Smooth muscle cell of bladder (primary cell): ENCODE measurements at places on chromosomes 12 and 14. TPM values are rescaled to one million over a fixed set of nuclear protein-coding genes. Genes with fewer than 3 reads are reported as not detected.

The HOXC12 gene
- not detected in 2 replicates for total RNA-seq

The TAS2R43 gene
- total RNA-seq: 1.3 TPM in 1 of 2 replicates, not detected in the other

The ACSS3 gene
- 14.5 and 22.3 TPM in 2 replicates for total RNA-seq

The PLBD1 gene
- total RNA-seq: 1.1 and 3.2 TPM in 2 replicates

The CALM1 gene
- 329 and 411 TPM in 2 replicates for total RNA-seq

The KRT2 gene
- not detected in 2 replicates for total RNA-seq

The SLC17A8 gene
- total RNA-seq: not detected in 2 replicates

The CLEC4E gene
- not detected in 2 replicates for total RNA-seq

The SPPL3 gene
- total RNA-seq: 4.4 and 5.5 TPM in 2 replicates

The HDAC7 gene
- total RNA-seq: 19.6 and 26.7 TPM in 2 replicates

The NINJ2 gene
- total RNA-seq: 1.8 and 3.1 TPM in 2 replicates

The KRT72 gene
- not detected in 2 replicates for total RNA-seq

The MYF5 gene
- not detected in 2 replicates for total RNA-seq

The OR4E2 gene
- not detected in 2 replicates for total RNA-seq

The HCAR3 gene
- not detected in 2 replicates for total RNA-seq

The CBLN3 gene
- 3.3 and 3.4 TPM in 2 replicates for total RNA-seq

The FOXN4 gene
- total RNA-seq: not detected in 2 replicates

The TSPAN11 gene
- 0.18 and 1.1 TPM in 2 replicates for total RNA-seq

The LRRC10 gene
- total RNA-seq: under 0.01 TPM in 1 of 2 replicates, not detected in the other

The MSI1 gene
- not detected in 2 replicates for total RNA-seq

The SIRT4 gene
- total RNA-seq: 1.00 and 2.5 TPM in 2 replicates

The SRSF5 gene
- 98.7 and 132 TPM in 2 replicates for total RNA-seq

The CCDC60 gene
- total RNA-seq: not detected in 2 replicates

The LBHD2 gene
- not detected in 2 replicates for total RNA-seq

The PLEKHG7 gene
- not detected in 2 replicates for total RNA-seq

The SLC8A3 gene
- under 0.01 and 0.18 TPM in 2 replicates for total RNA-seq

The DEGS2 gene
- total RNA-seq: under 0.01 and 0.46 TPM in 2 replicates

The FGFR1OP2 gene
- total RNA-seq: 35.3 and 49.0 TPM in 2 replicates

The KRT8 gene
- total RNA-seq: 6.7 and 13.4 TPM in 2 replicates

The STYK1 gene
- total RNA-seq: 0.09 and 0.14 TPM in 2 replicates

The RTN1 gene
- 1.6 and 2.7 TPM in 2 replicates for total RNA-seq

The CFAP54 gene
- 1.1 and 1.4 TPM in 2 replicates for total RNA-seq

The CCDC175 gene
- not detected in 2 replicates for total RNA-seq

The GPR84 gene
- total RNA-seq: 0.09 TPM in 1 of 2 replicates, not detected in the other

The BIN2 gene
- not detected in 2 replicates for total RNA-seq

The LRP6 gene
- 35.1 and 44.5 TPM in 2 replicates for total RNA-seq

The NXPH4 gene
- 0.28 and 0.65 TPM in 2 replicates for total RNA-seq

The PTPRR gene
- under 0.01 and 0.09 TPM in 2 replicates for total RNA-seq

The TRIM9 gene
- under 0.01 and 0.18 TPM in 2 replicates for total RNA-seq

The BHLHE41 gene
- 0.43 and 2.5 TPM in 2 replicates for total RNA-seq

The PROX2 gene
- not detected in 2 replicates for total RNA-seq

The KRT83 gene
- total RNA-seq: 0.14 TPM in 1 of 2 replicates, not detected in the other

The NFATC4 gene
- 48.2 and 66.7 TPM in 2 replicates for total RNA-seq
